Ovary (tissue), 10 donors: ENCODE measurements at places on chromosomes 1 and 21. TPM values are rescaled to one million over a fixed set of nuclear protein-coding genes. Genes with fewer than 3 reads are reported as not detected.

PEA15 gene
- 38.4 TPM for total RNA-seq

ADGRB2 gene
- total RNA-seq: 4.1 TPM

DNA sequence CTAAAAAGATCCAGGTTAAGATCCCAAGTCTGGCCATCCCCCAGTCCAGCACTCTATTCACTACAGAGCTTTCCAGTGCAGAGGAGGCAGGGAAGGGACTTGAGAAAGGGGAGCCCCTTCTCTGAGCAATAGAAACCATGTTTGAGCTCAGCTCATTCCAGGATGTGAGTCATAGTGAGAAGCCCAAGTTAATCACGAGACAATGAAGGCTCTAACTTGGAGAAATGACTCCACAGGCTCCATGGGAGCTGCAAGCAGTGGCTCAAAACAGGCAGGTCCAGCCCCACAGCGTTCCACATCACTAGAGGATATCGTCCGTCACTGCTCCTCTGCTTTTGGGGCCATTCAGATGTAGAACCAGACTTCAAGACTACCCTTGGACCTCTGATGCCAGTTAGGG lies 59.1 kb downstream of the CAMK2N1 start:
- no peak for DNase-seq
- no peaks in the 10 kb centered on the region for H3K4me1 ChIP-seq
- H3K36me3 ChIP-seq: no peaks in the 10 kb centered on the region
- H3K4me3 ChIP-seq: no peak overlapping the region
- H3K27ac ChIP-seq: no peak overlapping the region
- no peaks in the 10 kb centered on the region for H3K27me3 ChIP-seq

- H3K4me3 ChIP-seq: no peak overlapping the region
- H3K27ac ChIP-seq: no peak overlapping the region
- H3K36me3 ChIP-seq: no peaks in the 10 kb centered on the region
- H3K27me3 ChIP-seq: no peaks in the 10 kb centered on the region
- DNase-seq: no peak
- H3K4me1 ChIP-seq: no peaks in the 10 kb centered on the region
Observed at GRCh38 chr1:39852214-39852791, 31.0 kb downstream of the TRIT1 start.

DNA sequence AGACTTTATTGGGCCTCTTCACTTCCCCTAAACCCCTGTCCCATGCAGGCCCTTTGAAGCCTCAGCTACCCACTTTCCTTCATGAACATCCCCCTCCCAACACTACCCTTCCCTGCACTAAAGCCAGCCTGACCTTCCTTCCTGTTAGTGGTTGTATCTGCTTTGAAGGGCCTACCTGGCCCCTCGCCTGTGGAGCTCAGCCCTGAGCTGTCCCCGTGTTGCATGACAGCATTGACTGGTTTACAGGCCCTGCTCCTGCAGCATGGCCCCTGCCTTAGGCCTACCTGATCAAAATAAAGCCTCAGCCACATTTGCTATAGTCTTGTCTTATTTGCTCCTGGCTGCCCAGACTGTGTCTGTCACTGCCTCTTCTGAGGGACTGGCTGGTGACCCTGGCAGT lies 5.5 kb downstream of the GSTM4 start:
- H3K27me3 ChIP-seq: no peaks in the 10 kb centered on the region
- DNase-seq: no peak
- peak overlapping the region; percentile 81 for H3K27ac ChIP-seq
- no peaks in the 10 kb centered on the region for H3K36me3 ChIP-seq
